ENCODE measurements at places on chromosomes 16 and 17. TPM values are rescaled to one million over a fixed set of nuclear protein-coding genes. Genes with fewer than 3 reads are reported as not detected.

DNA sequence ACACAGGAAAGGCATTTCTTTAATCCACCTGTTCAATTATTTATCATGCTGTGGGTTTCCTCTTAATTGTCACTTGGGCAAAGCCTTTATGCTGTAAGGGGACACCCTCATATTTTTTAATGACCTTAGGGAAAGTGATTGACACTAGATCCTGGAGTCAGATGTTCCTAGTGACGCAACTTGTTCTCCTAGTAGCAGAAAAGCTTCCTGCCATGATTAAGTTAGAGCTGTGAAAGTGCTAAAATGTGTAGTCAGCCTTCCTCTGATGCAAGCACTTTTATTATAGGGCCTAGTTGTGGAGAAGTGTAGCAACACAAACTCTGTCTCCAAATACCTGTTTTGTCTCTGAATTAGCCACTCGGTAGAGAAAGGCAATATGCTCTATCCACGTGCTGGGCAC lies 12.3 kb downstream of the TMEM100 start:
- DNase-seq: no peak

DNA sequence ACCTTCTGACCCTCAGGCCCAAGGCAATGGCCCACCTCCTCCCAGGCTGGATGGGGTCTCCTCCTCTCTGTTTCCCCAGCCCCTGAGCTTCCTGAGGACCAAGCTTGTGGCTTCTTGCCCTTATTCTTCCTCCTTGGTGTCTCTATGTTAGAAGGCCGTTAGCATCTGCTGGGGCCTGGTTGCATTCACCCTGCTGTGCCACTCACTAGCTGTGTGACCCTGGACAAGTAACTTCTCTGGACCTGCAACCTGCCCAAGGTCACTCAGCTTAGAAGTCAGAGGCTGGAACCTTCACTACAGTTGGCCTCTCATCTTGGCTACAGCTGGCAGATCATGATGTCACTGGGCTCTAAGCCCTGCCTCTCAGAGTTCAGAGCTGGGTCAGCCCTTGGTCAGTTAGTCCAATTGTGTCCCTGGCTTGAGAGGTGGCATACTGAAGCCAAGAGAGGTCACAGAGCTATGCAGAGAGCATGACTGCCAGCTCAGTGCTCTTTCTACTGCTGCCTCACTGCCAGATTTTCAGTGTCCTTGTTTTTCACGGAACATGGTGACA lies 3.0 kb downstream of the MT2A start:
- no peak for DNase-seq

Gene EFNB3
- not detected for total RNA-seq

- DNase-seq: no peak
These were observed 133.5 kb upstream of the CACNG5 start for GRCh38 chr17:66701462-66701861.

GRCh38 chr17:78258323-78259191 lies 27.1 kb downstream of the TMEM235 start:
- DNase-seq: peak; percentile 58

Gene KCNH4
- total RNA-seq: 0.18 TPM

- no peak for DNase-seq
These were observed at the start of gene PRSS27 for GRCh38 chr16:2720064-2720457. Gene PRSS27 (minus strand): TSS chr16:2720224. CDS start chr16:2720160, 64 bp downstream.

GRCh38 chr17:51423421-51424160 lies 163.2 kb downstream of the UTP18 start:
- DNase-seq: no peak

Gene HS3ST2
- total RNA-seq: not detected

Gene RCVRN
- total RNA-seq: not detected

Measured in naive thymus-derived CD8-positive, alpha-beta T cell (primary cell).